Putamen (tissue), 1 donor: ENCODE measurements at places on chromosomes 5 and 9.

DNA sequence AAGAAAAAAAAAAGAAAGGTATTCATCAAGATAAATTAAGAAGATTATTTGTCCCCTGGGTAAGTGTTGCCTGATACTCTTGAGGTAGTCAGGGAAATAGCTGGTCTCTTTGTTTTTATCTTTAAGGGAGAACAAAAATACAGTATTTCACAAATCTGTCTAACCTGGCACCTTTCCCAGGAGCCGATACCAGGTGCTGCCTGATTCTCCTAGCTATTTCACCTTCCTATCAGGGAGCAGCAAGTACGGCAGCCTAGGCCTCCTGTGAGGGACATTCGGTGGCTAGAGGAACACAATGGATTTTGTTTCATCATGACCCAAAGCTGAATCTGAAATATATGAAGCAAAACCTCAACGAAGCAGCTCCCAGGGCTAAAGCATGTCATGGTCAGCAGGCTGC is 86.0 kb downstream of the TARS1 start:
- DNase-seq, result no peak

GRCh38 chr5:136193322-136193935 is 467 bp upstream of the SMIM32 start:
- DNase-seq, result no peak

GRCh38 chr5:73968246-73968645 is 342.2 kb downstream of the ARHGEF28 start:
- DNase-seq, result no peak

- no peak for DNase-seq
Observed at GRCh38 chr9:20280330-20280729, 342.0 kb downstream of the MLLT3 start.

DNA sequence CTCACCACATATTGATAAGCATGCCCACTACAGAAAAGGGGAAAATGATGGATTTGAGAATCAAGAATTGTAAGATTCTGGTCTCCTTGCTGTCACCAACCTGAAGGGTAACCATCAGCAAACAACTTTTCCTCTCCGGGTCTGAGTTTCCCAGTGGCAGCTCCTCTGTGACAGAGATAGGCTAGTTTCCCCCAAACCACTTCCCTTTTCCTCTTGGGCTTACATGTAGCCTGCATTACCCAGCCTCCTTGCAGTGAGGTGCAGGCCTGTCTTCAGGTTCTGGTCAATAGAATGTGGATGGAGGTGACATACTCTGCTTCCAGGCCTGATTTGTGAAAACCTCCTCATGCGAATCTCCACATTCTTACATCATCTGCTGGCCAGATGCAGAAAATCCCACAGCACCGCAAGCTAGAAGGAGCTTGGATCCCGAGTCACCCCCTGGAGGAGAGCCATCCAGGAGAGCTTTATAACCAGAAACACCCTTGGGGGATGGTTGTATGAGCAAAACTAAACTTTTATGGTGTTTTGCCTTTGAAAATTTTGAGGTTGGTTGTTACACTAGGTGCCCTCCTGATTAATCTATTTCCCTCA is 206.1 kb downstream of the RGS3 start:
- no peak for DNase-seq

- DNase-seq, result no peak
Observed at GRCh38 chr5:75545131-75545530, 33.4 kb downstream of the POLK start.

- no peak for DNase-seq
Observed at GRCh38 chr5:82601077-82601476, 322.9 kb upstream of the RPS23 start.

GRCh38 chr5:18394443-18394804 is 760.2 kb downstream of the TAF11L14 start:
- DNase-seq, result no peak

- DNase-seq, result no peak
Observed at GRCh38 chr9:100555471-100555870, 22.4 kb upstream of the CAVIN4 start.

GRCh38 chr5:160199410-160199911 is 29.8 kb upstream of the FABP6 start:
- peak; percentile 58 for DNase-seq

DNA sequence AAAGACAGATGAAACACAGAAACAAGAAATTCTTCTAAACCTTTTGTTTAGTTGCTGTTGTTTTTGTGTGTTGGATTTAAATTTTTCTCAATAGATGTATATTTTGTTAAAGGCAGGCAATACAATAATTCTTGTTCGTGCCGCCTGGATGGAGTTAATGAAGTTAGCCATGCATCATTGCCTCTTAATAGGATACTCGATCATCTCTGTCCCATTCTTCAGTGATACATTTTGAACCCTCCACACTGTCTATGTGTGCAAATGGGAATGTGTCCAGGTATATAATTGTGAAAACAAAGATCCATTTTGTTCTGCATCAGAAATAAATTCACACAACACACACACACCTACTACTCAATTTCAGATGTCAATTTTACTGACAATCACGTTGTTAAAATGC is 186.6 kb upstream of the ADAMTS16 start:
- no peak for DNase-seq

GRCh38 chr5:157468293-157468965 is 8.4 kb downstream of the NIPAL4 start:
- DNase-seq, result no peak

- no peak for DNase-seq
Observed at GRCh38 chr9:94538908-94539307, 16.0 kb upstream of the PCAT7 start.

DNA sequence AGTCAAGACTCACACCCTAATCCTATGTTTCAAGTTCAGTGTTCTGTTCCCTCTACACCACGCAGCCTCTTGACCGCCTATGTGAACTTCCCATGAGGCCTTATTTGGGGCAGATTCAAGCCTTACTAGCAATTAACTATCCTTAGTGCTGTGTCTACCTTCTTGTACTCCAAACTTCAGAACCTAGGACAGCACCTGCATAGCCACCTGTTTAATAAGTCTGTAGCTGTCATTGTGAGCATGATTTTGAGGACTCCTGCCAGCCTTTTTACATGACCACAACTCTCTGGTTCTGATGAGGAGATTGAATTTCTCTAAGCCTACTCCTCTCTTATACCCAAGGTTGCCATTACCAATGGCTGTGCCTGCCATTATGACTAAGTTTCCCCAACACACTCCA is 50.8 kb upstream of the PCSK1 start:
- no peak for DNase-seq

- DNase-seq, result no peak
Observed at GRCh38 chr9:92737216-92737606, 27.4 kb downstream of the BICD2 start.

DNA sequence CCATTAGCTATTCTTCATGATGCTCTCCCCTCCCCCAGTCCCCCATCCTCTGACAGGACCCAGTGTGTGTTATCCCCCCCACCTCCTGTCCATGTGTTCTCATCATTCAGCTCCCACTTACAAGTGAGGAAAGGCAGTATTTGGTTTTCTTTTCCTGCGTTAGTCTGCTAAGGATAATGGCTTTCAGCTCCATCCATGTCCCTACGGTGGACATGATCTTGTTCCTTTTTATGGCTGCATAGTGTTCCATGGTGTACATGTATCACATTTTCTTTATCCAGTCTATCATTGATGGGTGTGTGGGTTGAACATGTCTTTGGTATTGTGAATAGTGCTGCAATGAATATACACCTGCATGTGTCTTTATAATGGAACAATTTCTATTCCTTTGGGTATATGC is 101.3 kb upstream of the ICE1 start:
- DNase-seq, result no peak
